Activated T-cell treated with anti-CD3 and anti-CD28 coated beads, Interleukin-2, amount 50 U/mL, for 48 hours (primary cell): ENCODE measurements at places on chromosomes 11 and 22.

DNA sequence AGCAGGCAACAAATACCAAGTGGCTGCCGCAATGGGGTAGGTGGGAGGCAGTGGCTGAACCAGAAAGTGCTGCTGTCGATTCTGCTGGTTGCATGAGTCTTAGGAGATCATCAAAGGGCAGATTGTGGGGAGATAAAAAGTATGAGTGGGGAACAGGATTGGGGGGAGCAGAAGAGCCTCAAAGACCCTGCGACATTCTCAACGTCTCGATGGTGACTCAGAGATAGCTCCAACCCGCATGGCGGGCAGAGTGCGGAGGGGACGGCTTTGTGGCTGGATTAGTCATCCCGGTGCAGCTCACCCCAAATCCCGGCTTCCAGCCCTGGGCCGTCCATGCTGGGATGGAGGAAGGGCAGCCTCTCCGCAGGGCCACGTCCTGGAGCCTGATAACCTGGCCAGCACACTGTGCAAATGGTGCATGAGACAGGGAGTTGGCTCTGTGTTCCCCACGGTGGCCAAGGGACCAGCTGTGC is 11.6 kb upstream of the RTN4R start:
- DNase-seq = no peak

GRCh38 chr11:116234989-116235568 is 537.7 kb downstream of the BUD13 start:
- DNase-seq = no peak

GRCh38 chr11:126426106-126426505 is 70.6 kb downstream of the ST3GAL4 start:
- no peak for DNase-seq

- no peak for DNase-seq
These were observed 74.9 kb downstream of the SMCO4 start for GRCh38 chr11:93468290-93468689.

- DNase-seq = no peak
These were observed 860 bp downstream of the TMEM184B start for GRCh38 chr22:38271927-38272372.

GRCh38 chr11:10731064-10731680 is 19.9 kb upstream of the CTR9 start:
- no peak for DNase-seq
